ENCODE measurements at places on chromosomes 11 and 22.

- DNase-seq = no peak
Observed at GRCh38 chr11:2664376-2664775, 35.4 kb downstream of the KCNQ1OT1 start.

DNA sequence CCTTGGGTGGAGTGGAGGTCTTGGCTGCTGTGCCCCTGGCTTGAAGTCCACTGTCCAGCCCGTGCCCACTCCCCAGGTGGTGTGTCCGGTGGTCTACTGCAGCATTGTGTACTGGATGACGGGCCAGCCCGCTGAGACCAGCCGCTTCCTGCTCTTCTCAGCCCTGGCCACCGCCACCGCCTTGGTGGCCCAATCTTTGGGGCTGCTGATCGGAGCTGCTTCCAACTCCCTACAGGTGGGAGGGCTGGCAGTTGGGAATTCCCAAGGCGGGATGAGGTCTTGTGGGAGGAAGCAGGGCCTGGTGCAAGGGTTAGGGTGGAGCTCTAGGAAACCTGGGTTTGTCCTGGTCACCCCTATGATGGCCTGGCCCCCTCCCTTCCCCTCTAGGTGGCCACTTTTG is 8.4 kb upstream of the NLRX1 start:
- no peak for DNase-seq

DNA sequence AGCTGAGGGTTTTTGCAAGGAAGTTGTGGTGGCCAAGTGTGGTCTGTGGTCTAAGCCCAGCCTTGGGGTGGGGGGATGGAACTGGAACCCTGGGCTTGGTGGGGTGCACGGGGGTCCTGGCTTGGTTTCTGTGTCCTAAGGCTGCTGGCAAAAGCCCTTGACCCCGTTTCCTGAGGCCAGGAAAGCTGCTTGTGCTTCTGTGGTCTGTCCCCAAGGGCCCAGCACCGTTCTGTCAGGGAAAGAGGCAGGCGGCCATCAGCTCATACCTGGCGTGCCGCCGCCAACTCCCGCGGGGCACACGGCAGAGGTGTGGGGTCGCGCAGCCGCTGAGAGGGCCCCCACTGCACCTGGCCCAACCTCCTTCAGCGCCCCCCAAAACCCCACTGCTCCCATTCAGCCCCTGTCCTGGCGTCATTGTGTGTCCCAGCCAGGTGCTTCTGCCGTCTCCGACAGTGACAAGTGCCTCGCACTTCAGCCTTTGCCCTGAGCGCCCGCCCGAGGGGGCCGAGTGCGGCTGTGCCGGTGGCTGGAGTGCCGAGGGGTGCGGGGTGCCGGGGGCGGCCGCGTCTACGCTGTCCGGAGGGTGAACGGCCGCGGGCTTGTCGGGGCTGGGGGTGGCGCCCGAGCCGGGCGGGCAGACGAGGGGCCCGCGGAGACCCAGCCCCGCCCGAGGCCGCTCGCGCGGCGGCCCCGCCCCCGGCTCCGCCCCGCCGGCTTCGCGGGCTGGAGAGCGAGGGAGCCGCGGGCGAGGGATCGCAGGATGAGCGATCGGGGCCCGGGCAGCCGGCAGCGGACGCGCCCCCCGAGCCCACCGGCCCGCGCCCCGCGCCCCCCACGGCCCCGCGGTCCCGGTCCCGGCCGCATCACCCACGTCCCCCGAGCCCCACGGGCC is at the start of gene CNIH2:
TSS of gene CNIH2 (plus strand) at position 705 of the 892 bp plus-strand sequence. CDS start 282 bp downstream, outside the sequence.
- DNase-seq = no peak

DNA sequence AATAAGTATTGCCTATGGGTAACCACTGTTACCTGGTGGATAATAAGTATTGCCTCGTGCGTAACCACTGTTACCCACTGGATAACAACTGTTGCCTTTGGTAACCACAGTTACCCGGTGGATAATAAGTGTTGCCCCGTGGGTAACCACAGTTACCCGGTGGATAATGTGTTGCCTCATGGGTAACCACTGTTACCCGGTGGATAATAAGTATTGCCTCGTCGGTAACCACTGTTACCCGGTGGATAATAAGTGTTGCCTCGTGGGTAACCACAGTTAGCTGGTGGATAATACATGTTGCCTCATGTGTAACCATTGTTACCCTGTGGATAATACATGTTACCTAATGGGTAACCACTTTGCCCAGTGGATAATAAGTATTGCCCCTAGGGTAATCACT is 9.8 kb upstream of the NXPE4 start:
- no peak for DNase-seq

DNA sequence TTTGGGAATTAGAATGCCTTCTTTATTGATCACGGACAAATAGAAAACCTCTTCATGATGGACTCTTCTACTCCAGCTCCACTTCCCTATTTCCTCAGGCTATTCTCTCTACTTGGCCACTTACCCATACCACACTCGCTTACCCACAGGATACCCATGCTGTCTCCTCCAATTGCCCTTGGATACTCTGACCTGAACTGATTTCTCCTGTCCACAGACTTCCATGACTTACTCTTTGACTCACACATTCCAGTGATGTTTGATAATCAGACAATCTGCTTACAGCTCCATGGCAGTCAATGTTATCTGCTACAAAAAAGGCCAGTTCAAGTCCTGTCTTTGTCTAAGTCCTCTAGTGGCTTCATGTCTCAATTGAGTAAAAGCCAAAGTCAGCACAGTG is 292.0 kb upstream of the CTSC start:
- DNase-seq = no peak

DNA sequence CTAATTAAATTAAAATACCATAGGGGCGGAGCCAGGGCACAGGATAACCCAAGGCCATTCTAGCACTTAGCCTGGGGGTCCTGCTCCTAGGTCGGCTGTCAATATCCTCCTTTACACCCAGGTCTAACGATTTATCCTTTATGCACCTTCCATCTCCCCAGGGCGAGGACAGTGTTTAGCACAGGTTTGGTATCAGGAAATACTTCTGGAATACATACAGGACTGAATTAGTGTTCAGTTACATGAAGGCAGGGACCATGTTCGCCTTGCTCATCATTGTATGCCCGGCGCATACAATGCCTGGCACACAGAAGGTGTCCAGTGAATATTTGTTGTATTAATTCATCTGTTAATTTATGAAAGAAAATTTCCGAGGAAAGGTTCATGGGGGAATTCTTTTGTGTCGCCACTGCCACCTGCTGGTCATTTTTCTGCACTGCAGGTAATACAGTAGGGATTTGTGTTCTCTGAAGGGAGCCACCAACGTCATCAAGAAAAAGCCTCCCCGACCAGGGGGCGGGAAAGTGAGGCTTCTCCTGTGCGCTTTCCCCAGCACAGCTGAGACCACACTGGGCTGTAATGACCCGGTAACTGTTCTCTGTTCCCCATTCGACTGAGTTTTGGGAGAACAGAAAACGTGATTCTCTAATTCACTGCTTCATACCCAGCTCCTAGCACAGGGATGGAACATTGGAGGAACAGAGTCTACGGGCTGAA is 68.7 kb upstream of the ASPHD2 start:
- peak; percentile 46 for DNase-seq

DNA sequence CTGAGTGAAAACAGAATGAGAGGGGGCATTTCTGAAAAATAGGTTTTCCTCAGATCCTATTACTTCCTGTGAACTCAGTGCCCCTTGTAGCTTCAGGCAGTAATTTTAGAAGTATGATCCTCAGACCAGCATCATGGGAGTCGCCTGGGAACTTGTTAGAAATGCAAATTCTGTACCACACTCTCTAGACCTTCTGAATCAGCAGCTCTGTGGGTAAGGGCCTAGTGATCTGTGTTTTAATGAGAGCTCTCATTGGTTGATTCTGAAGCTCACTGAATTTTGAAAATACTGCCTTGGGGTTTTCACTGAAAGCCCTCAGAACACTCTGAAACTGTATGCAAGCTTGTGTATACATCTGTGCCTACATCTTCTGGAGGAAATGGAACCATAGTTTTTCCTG is 647.2 kb upstream of the ANO5 start:
- no peak for DNase-seq

DNA sequence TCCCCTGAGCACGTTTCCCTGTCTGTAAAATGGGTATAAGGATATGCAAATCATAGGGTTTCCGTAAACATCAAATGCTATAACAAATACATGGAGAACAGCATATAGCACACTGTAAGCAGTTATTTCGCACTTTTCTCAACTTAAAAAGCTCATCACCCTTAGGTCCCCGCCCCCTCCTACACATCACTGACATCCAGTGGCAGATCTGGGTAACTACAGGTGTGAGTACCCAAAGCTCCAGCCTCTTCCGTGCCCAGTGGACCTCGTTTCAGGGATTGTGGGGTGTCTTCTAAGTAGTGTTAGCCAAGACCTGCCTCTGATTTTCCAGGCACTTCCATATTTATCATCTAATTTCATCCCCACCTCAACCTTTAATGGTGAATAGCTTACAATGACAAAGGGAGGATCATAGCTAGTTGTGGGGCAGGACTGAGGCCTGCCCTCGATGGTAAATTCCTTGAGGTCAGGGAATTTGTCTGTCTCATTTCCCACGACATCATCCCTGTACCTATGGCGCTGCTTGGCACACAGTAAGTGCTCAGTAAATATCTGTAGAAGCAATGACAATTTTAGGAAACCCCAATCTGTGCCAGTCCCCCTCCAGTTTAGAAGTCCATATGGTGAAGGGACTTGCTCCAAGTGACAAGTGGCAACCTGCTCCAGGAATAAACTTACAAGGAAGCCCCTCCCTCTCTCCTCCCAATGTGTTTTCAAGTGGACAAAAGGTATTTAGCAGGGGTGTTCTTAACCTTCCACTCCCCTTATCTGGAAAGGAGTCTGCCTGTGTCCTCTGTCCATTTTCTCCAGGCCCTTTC is 340.5 kb downstream of the TENM4 start:
- no peak for DNase-seq

GRCh38 chr11:127194521-127194920 is 194.0 kb upstream of the KIRREL3 start:
- no peak for DNase-seq

- DNase-seq = no peak
Observed at GRCh38 chr22:38180841-38181452, 683 bp downstream of the PLA2G6 start.

GRCh38 chr11:67464411-67465188 is 4.5 kb downstream of the TMEM134 start:
- peak; percentile 83 for DNase-seq

GRCh38 chr11:100068116-100068515 is 619.0 kb upstream of the ARHGAP42 start:
- no peak for DNase-seq

DNA sequence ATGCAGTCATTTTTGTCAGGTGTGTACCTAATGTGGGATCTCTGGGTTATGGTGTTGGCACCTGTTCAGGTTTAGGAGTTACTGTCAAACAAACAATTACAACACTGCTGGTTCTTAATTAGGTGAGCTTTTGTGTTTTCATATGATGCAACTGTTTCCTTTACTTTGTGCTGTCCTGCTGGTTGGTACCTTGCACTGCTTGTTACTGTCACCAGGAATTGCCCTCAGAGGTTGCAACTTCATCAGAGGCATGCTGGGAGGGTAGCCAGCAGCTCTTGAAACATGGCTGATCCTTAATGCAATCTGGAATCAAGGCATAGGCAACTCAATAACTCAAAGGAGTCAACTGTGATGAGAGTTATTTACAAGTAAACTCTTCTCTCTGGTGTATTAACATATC is 400.3 kb downstream of the MIAT start:
- no peak for DNase-seq

GRCh38 chr11:79708319-79708932 is 267.6 kb upstream of the TENM4 start:
- no peak for DNase-seq

GRCh38 chr11:73759610-73760134 is 1.2 kb downstream of the RAB6A start:
- DNase-seq = no peak

GRCh38 chr22:23670378-23671295 is 20.2 kb upstream of the RGL4 start:
- DNase-seq = no peak

GRCh38 chr11:65662247-65662798 is 393 bp downstream of the RELA start:
- no peak for DNase-seq

DNA sequence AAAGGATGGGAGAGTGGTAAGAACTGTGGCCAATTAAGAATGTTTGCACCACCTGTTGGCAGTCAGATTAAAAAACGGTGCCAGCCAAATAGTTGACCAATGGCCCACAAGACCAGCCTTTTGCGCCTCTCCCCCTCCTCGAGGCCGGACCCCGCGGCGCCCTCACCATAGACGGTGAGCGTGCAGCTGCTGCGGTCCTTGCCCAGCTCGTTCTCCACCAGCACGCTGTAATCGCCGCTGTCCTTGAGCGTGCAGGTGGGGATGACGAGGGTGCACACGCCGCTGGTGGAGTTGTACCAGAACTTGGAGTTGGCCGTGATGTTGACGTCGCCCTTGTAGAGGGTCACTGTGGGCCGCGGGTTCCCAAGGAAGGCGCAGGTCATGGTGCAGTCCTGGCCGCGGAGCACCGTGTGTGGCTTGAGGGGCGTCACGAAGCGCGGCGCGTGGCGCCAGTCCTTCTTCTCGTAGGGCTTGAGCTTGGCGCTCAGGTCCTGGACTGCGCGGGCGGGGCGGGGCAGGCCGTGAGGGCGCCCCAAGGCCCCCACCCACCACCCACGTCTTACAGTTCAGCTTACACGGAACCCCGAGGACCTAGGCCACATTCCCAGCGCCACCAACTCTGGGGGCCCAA is 7.2 kb downstream of the TMEM86A start:
- no peak for DNase-seq

DNA sequence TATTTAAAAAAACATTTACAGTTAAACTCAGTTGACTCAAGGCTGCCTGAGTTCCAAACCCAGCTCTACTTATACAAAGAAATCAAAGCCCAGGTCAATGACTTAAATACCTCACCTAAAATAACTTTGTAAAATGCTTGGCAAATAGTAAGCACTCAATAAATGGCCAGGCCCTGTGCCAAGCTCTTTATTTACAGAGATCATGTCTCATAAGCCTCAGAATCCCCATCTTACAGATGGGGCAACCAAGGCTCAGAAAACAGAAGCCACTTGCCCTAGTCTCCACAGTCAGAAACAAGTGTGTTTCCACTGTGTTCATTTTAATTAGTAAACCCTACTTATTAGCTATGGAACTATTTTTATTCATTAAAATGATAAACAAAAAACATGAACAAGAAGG is 30.5 kb upstream of the TTC28 start:
- no peak for DNase-seq

- no peak for DNase-seq
Observed at GRCh38 chr11:86220653-86221052, 23.9 kb upstream of the EED start.

GRCh38 chr11:11463405-11463804 is 110.4 kb upstream of the CSNK2A3 start:
- no peak for DNase-seq

GRCh38 chr11:58658623-58659022 is 36.2 kb downstream of the CNTF start:
- DNase-seq = no peak

DNA sequence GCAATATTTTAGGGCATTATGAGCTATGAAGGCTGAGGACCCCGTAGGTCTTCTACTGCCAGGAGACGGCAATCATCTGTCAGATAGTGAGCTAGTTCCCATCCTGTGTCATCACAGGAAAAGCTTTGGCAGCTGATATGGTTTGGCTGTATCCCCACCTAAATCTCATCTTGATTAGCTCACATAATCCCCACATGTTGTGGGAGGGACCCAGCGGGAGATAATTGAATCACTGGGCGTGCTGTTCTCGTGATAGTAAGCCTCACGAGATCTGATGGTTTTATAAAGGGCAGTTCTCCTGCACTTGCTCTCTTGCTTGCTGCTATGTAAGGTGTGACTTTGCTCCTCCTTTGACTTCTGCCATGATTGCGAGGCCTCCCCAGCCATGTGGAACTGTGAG is 18.1 kb downstream of the CSRP3 start:
- DNase-seq = no peak

Measured in stimulated activated CD8-positive, alpha-beta memory T cell treated with anti-CD3 and anti-CD28 coated beads, Interleukin-15, amount 100 ng/mL, for 1 hour (primary cell).